ENCODE measurements at places on chromosomes 1 and 21. TPM values are rescaled to one million over a fixed set of nuclear protein-coding genes. Genes with fewer than 3 reads are reported as not detected.

GRCh38 chr21:42453224-42453985 lies 42.6 kb downstream of the RSPH1 start:
- peak; percentile 63 for DNase-seq

- no peak for DNase-seq
Measured at GRCh38 chr1:86205741-86206140, 49.2 kb upstream of the COL24A1 start.

GRCh38 chr1:168116327-168116799 lies 20.4 kb downstream of the GPR161 start:
- DNase-seq: no peak

DNA sequence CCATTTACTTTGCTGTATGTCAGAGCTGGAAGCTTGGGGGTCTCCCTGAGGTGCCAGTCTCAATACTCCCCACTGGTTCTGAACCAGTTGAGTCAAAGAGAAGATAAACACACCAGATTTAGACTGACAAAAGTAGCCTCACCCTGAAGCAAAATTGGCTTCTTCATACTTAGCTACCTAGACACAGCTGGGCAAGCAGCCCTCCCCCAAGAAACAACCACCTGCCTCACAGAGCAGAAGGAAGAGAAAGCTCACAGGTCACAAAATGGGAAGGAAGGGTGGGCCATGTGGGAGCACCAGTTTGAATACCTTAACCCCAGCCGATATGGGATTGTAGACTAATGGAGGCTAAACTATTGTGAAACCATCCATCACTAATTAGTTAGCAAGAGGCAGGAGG lies 24.6 kb upstream of the MYSM1 start:
- no peak for DNase-seq

COL11A1 gene
- 0.76 TPM for total RNA-seq
